T-helper 1 cell treated with Interleukin-12 subunit alpha and Interleukin-12 subunit beta and Interleukin-4 antibody, amounts not matched to agents 30 ng/mL and 1 ng/mL, for 36 hours (primary cell): ENCODE measurements at places on chromosomes 7 and 10. TPM values are rescaled to one million over a fixed set of nuclear protein-coding genes. Genes with fewer than 3 reads are reported as not detected.

DYNC1I1 gene
- total RNA-seq: not detected in 2 replicates

CH25H gene
- not detected in 2 replicates for total RNA-seq

ELMO1 gene
- total RNA-seq: 120 and 127 TPM in 2 replicates

TUBAL3 gene
- total RNA-seq: not detected in 2 replicates

WNT2 gene
- not detected in 2 replicates for total RNA-seq

GARIN1A gene
- total RNA-seq: 1.5 and 3.4 TPM in 2 replicates

GPRIN2 gene
- total RNA-seq: not detected in 2 replicates

NYAP1 gene
- 0.12 TPM in 1 of 2 replicates, not detected in the other for total RNA-seq

CNPY1 gene
- not detected in 2 replicates for total RNA-seq

GDF10 gene
- total RNA-seq: not detected in 2 replicates

C10orf67 gene
- 0.20 TPM in 2 replicates for total RNA-seq

LAMB1 gene
- not detected in 2 replicates for total RNA-seq

HILPDA gene
- 8.1 and 10.4 TPM in 2 replicates for total RNA-seq

ASL gene
- 30.3 and 33.4 TPM in 2 replicates for total RNA-seq

ATG9B gene
- 6.9 and 7.2 TPM in 2 replicates for total RNA-seq

MYO3A gene
- total RNA-seq: not detected in 2 replicates

PCLO gene
- total RNA-seq: not detected in 2 replicates

GTF2IRD1 gene
- 0.69 and 0.80 TPM in 2 replicates for total RNA-seq

TSPAN12 gene
- total RNA-seq: 0.39 TPM in 1 of 2 replicates, not detected in the other

SPDYE5 gene
- total RNA-seq: not detected in 2 replicates
